ENCODE measurements at places on chromosomes 6 and 20.

DNA sequence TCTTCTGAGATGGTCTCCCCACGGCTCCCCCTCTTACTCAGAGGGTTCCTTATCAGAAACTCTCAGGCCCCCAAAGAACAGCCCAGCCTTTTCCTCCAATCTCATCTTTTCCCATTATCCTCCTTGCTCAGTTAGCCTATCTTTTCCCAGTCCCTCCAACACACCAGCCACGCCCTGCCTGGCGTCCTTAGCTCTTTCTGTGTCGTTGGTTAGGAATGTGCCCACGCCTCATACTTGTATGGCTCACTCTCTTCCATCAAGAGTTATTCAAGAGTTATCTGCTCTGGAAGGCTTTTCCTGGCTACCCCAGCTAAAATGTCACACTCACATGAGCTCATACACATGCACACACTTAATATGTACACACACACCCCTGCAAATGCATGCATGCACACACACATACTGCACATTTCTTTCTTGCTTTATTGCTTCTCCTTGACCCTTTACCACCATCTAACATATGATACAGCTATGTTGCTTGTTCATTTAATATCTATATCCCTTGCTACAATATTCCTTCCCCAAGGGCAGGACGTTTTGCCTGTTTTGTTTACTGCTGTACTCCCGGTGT, 37.6 kb downstream of the SLC2A10 start:
- no peak for DNase-seq

DNA sequence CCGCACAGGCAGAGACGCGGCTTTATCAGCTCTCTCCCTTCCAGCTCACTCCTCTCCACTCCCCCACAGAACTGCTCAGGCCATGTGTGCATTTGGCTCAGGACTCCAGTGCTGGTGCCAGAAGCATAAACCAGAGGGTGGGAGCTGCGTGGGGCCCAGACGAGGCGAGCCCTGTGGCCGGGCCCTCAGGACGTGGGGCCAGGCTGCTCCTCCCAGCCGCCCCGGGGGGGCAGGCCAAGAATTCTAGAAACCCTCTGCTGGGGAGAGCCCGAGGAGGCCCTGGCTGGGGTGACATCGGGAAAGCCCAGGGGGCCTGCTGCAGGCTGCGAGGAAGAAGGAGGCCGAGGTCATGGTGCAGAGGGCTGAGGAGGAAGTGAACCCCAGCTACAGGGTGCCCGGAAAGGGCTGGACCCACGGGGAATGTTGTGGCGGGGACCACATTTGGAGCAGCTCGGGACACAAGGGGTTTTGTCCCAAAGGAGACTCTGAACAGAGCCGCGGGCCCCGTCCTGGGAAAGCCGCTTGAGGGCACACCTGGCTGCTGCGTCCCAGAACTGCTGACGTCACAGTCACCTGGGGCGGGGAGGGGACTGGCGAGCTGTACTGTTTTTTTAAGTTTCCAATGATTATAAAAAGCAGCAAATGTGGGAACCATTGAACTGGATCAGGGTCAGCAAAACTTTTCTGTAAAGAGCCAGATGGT, 107.1 kb downstream of the BANF2 start:
- DNase-seq: no peak

DNA sequence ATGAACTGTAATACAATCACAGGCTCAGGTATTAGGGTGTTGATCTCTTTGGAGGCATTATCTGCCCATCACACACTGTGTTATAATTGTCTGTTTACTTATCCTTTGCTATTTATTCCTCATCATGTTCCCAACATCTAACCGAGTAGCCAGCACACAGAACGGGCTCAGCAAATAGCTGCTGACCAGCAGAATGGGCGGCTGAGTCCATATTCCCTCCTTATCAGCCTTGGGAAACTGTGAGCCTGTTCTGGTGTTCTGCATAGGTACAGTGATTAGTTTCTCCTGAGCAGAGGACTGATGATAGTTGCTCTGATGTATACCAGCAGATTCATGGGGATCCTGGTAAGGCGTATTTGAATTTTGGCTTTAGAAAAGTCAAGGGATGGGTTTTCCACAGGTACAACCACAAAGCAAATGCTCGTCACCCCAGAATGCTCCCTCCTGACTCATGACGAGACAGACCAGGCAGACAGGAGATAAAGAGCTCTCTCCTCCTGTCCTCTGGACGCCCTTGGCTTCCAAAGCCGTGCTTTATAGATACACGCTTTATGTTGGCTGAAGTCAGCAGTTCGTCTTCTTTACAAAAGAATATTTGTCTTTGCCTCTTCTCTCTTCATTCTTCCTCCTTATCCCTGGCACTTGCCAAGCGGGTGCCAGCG, 166.7 kb downstream of the TTLL2 start:
- DNase-seq: no peak

- no peak for DNase-seq
These were observed 36.1 kb upstream of the TNFRSF21 start for GRCh38 chr6:47345761-47346160.

DNA sequence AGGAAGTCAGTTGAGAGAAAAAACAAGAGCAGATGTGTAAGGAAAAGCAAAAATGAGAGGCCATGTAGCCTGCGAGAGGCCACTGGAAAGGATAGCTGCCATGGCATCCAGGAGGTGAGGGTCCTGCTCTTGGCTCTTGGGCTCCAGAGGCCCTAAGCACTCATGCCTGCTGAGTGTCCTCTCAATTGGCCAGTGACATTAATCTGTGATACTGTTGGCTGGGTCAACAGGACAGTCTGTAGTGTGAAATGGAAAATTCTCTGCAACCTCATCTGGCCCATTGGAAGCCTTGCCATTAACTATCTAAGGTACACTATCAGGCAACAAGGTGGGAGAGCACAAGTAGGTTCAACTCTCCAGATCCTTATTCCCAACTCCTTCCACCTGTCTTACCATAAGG, 180.9 kb downstream of the LY86 start:
- DNase-seq: no peak

DNA sequence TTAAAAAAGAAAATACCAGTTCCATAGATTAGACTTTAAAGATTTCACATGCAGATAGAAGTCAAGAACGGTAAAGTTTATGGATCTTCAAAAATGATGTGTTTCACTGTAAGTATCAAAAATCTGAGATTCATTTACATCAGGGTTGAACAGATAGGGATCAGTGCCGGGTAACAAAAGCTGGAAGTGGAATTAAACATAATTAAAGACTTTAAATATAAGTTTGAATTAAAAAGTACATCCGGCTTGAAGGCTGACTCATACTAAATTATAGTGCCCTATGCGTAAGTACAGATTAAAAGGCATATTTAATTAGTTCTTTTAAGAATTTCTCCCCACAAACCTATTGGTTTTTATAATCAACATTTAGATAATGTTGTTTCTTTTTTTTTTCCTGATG, 312.7 kb downstream of the PRL start:
- no peak for DNase-seq

- DNase-seq: no peak
These were observed 32.1 kb downstream of the PHIP start for GRCh38 chr6:79045966-79046365.

DNA sequence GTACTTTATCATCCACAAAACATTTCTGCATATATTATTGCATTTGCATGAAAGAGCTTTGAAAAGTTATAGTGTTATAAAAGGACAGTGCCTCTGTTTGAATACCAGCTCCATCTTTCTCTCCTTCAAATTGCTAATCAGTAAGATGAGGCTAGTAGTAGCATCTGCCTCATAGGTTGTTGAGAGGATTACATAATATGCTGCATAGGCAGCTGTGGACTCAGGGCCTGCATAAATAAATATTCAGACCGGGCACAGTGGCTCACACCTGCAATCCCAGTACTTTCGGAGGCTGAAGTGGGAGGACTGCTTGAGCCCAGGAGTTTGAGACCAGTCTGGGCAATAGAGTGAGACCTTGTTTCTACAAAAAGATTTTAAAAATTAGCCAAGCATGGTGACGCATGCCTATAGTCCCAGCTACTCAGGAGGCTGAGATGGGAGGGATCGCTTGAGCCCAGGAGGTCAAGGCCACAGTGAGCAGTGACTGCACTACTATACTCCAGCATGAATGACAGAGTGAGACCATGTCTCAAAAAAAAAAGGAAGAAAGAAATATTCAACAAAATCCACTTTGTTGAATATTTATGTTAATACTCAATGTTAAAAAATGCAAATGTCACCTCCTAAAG, 18.3 kb upstream of the SEC63 start:
- no peak for DNase-seq

- no peak for DNase-seq
These were observed 336 bp upstream of the LY6G5C start for GRCh38 chr6:31681135-31681671.

GRCh38 chr6:133241901-133242636, 912 bp downstream of the EYA4 start:
- DNase-seq: no peak

DNA sequence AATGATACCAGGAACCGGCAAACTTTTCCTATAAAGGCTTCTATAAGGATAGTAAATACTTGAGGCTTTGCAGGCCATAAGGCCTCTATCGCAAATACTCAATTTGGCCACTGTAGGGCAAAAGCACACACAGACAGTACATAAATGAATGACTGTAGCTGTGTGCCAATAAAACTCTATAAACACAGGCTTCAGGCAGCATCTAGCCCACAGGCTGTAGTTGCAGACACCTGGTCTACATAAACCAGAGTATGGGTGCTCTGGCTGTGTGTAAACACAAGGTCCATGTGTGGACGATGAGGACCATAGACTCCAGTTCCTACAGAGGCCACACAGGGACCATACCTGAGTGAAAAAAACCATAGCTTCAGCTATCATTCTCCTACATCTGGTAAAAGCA, 52.2 kb downstream of the ZMYND8 start:
- DNase-seq: no peak

- no peak for DNase-seq
These were observed 121.3 kb upstream of the SLC22A16 start for GRCh38 chr6:110597761-110598160.

GRCh38 chr6:170289180-170289931, 1.5 kb downstream of the DLL1 start:
- no peak for DNase-seq

- peak; percentile 49 for DNase-seq
These were observed 13.8 kb downstream of the RNF144B start for GRCh38 chr6:18400831-18401446.

GRCh38 chr6:56593801-56594318, 48.8 kb downstream of the DST start:
- peak; percentile 90 for DNase-seq

DNA sequence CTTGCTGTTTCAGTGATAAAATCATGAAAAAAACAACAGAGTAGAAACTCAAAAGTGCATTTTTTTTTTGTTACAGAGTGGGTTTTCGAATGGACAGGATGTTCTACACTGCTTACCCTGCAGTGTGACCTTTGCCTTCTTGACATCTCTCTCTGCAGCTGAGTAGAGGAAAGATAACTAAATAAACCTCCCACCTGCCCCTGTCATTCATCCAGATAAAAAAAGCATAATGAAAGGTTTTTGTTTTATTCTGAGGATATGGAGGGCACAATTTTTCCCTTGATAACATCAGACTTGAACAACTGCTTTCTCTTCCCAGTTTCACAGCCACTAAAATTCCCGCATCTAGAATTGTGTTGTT, 193.6 kb upstream of the FOXQ1 start:
- no peak for DNase-seq

DNA sequence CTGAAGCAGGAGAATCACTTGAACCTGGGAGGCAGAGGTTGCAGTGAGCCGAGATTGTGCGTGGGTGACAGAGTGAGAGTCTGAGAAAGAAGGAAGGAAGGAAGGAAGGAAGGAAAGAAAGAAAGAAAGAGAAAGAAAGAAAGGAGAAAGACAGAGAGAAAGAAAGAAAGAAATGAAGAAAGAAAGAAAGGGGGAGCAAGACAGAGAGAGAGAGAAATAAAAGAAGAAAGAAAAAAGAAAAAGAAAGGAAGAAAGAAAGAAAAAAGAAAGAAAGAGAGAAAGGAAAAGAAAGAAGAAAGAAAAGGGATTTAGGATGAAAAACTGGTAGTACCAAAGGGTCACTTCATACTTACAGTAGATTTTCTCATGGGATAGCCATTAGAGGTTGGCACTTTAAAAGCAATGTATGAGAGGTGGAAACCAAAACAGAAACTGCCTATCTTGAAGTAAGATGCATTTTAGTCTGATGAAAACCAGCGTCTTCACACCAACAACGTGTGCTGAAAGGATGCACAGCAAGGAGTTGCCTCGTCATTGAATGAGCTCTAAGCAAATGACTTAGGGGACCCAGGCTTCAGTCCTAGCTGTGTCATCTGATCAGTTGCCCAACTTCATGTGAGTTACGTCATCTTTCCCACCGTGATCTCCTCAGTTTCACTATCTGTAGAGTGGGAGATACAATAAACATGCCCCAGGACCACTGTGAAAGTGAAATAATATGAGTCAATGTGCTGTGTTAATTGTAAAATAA, 133.9 kb upstream of the NEDD9 start:
- peak; percentile 79 for DNase-seq

GRCh38 chr6:71124340-71124739, 164.3 kb upstream of the OGFRL1 start:
- no peak for DNase-seq

DNA sequence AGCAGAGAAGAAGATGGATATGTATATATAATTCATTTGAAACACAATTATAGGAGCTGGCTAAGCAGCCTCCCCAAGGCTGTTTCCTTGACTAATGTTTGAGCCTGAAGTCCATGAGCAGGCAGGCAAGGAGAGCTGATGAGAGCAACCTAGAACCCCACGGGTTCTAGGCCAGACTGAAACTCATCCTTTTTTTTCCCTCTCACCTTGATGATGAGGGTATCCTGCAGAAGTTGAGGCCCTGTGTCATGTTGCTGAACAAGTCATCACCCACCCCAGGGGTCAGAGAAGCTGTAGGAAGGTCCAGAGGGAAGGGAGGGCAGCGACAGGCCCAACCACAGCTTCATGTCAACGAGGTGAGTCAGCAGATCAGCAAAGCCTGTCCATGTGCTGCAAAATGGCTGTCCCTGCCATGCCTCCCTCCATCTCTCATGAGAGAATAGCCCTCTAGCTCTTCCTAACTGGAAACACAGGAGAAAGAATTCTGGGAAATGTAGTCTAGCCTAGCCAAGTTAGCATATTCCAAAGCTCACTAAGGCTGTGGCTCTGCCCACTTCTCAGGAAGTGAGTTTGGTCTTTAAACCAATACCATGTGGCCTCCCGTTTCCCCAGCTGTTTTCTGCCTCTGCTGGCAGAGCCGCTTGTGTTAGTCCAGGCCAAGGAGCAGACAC, 91.3 kb upstream of the DTNBP1 start:
- DNase-seq: no peak

All from GM12864 (cell line).